NCI-H1694 (cell line): ENCODE measurements at places on chromosomes 12 and 14.

GRCh38 chr14:51884086-51884927 lies 23.9 kb downstream of the GNG2 start:
- no peak for DNase-seq

DNA sequence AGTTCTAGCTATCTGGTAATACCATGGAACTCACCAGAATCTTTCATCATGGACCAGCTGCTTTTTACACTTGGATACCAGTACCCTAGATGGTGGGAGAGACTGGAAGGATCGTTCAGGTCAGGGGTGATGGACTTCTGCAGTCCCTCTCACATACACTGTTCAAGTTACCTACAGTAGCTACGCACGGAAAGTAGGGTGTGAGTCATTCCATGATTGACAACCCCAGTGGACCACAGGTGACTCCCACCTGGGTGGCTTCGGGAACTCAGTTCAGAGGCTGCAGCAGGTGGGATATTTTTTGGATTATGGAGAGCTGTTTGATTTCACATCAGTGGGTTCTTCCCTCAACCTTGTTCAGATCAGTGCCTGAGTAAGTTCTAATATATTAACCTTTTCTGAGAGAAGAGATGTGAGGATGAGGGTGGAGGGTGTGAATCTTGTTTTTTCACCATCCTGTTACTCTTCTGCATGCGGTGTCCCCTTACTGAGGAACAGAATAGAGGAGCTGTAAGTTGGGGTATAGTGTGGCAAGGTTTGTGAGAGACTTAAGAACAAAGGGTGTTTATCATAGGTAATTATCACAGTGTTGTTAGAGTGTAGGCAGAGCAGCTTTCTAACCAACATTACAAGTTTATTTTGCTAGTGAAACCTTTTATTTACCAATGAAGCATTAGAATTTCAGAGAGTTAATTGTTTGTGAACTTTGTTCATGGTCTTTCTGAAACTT lies 39.6 kb downstream of the PRKCH start:
- no peak for DNase-seq

- no peak for DNase-seq
Measured at GRCh38 chr14:82537831-82538230, 1004.2 kb upstream of the SEL1L start.

- DNase-seq, result no peak
Measured at GRCh38 chr12:127542391-127542790, 724.6 kb upstream of the TMEM132C start.

DNA sequence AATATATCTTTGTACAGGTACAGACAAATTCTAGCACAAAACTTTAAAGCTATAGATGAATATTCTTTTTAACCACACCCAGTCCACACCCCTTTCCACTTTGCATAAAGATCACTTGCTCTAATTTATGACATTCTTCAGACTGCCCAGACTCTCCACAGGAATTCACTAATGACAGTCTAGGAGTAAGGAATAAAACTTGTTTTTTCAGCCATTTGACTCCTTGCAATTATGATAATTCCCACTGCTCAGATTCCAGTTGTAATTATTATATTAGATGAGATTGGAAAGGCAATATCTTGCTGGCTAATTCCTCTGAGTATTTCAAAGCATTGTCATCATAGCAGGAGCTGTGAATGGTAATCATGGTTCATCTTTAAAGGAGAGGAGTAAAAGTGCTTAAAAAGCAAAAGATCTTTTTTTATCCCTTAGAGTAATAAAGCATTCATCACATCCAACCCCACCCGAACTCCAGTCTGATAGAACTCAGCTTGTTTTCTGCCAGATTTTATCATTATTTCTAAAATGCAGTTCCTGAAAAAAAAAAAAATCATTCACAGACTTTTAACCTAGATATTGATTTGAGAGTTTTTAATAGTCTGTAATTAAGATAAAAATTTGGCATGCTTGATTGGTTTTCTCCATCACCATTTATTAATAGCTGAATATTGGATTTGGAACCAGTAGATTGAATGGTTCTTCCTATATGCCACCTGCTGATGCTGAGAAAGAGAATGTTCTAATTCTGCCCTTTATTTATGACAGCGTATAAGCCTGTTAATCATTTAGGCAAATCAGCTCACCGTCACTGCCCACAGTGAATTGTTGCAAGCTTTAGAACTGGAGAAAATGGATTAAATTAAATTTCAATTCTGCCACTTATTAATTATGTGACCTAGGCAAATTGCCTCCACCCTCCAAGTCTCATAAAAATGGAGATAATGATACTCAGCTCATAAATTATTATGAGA lies 93.9 kb upstream of the RASSF8 start:
- DNase-seq, result no peak

DNA sequence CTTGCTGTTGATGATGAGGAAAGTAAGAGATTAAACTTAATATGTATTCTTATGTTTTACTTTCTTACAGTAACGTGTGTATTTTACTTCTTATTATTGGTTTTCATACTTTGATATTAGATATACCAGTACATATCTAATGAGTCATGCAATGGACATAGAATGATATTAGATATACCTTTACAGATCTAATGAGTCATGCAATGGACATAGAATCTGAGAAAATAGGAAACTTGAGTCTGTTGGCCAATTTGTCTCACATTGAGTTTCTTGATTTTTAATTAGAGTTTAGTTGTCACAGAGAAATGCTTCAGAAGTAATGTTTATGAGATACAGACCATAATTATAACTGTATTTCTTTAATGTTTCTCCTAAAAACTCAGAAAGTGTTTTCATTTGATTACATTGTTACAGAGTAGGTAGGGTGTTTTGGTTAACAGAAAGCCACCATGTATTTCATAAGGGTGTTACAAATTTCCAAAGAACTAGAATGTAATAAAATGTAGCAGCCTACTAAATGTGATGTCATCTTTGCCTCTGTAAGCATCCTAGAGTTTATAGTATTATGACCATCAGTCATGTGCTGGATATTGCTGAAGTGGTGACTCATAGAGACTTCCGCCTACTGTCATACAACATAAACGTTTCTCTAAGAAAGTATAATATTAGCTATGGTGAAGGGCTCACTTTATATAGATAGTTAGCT lies 3.0 kb downstream of the GAS2L3 start:
- no peak for DNase-seq
